ENCODE measurements at places on chromosomes 5 and 9.

- DNase-seq: no peak
These were observed 6.0 kb downstream of the BRD3 start for GRCh38 chr9:134061688-134062371.

GRCh38 chr9:113995963-113996362 lies 82.1 kb downstream of the AMBP start:
- DNase-seq: no peak

DNA sequence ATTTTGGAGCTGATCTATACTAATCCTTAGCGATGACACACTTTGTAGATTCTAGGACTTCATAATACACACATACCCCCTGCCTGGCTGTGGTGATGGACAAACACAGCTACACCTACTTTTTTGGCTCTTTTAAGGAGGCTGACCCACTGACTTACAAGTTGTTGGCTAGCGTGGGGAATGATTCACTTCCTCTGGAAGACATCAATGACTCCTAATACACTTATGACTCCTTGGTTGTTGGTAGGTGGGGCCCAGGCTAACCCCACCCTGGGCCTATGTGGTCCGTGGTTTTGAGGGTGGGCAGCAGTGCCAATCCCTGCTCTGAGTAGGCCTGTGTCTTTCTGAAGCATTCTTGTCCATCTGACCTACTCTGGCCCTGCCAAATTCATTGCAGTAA lies 144.4 kb downstream of the SLC12A2 start:
- no peak for DNase-seq

DNA sequence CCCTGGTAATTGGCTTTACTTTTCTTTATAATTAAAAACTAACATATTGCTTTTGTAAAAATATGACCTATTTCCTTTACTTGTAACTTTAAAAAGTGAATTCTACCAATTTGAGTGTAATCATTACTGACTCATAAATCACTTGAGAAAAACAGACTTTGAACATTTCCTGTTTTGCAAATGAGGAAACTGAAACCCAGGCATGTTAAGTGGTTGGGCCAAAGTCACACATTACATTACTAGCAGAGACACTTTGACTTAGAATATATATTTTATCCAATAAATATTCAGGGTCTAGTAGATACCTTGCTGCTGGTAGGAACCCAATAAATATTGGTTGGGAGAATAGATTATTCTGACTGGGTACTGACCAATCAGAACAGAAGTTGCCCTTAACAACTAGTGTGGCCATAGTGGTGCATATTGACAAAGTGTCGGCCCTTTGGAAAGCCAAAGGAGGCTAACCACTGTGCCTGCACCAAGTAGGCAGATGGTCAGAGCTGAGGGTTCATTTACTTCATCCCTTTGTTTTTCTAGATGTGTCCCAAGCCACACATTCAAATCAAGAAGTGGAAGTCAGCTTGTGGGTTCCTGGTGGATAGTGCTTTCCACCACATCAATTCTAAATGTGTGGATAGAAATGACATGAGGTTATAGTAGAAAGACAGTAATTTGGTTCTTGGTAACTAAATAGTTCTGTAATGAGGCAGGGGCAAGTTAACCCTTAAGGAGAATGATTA lies 365.1 kb upstream of the RIOK2 start:
- DNase-seq: no peak

- no peak for DNase-seq
These were observed 105.3 kb upstream of the SPATA31D4 start for GRCh38 chr9:81822967-81823366.

DNA sequence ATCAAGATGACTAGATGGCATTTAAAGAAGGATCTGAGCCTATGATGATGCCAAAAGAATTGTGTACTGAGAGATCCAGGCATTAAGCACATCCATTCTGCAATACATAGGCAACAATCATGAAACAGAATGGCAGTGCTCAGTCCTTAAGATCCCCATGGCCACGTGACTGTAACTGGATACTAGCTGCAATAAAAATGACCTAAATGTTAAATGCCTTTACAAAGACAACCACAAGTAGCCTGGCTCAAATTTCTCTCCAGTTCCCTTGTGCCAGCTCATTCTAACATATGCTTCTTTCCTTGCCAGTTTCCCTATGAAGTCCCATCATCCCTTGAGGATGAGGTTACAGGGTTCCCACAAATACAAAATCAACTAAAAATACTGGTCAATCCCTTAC lies 148.3 kb upstream of the GHR start:
- DNase-seq: no peak

DNA sequence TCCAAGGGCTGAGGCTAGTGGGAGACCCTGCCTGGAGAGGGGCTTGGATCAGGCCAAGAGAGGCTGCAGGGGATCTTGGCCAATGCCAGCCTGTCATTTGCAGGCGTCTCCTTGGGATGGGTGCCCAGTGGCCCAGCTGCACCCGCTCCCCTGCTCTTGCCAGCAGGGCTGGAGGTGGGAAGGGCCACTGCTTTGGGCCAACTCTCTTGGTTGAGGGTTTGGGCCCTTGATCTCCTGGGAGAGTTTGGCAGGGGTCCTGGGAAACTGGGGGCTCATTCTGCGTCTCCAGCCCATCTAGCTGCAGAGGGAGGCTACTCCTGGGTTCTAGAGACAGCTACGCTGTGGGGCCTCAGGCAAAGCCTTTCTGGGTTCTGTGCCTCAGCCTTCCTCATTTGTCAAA lies 10.5 kb downstream of the PSD2 start:
- DNase-seq: no peak

GRCh38 chr9:72577212-72577753 lies 55.9 kb downstream of the TMC1 start:
- DNase-seq: no peak

DNA sequence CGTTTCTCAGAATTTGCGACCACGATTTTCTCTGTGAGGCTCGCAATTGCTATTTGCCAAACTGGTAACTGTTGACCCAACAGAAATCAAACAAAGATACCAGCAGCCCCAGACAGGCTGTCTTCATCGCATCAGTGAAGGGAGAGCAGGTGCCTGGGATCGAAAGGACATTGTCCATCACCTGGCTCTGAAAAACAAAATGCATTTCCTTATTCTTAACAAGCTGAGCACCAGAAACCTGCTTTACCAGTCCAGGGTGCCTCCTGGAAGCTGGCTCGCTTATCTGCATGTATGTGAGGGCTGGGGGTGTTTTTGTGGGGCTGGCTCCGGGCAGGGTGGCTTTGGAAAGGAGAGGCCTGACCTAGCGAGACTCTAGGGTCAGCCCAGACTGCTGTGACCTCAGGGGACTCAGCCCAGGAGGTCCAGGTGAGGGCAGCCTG lies 24.7 kb downstream of the WWC1 start:
- DNase-seq: no peak

DNA sequence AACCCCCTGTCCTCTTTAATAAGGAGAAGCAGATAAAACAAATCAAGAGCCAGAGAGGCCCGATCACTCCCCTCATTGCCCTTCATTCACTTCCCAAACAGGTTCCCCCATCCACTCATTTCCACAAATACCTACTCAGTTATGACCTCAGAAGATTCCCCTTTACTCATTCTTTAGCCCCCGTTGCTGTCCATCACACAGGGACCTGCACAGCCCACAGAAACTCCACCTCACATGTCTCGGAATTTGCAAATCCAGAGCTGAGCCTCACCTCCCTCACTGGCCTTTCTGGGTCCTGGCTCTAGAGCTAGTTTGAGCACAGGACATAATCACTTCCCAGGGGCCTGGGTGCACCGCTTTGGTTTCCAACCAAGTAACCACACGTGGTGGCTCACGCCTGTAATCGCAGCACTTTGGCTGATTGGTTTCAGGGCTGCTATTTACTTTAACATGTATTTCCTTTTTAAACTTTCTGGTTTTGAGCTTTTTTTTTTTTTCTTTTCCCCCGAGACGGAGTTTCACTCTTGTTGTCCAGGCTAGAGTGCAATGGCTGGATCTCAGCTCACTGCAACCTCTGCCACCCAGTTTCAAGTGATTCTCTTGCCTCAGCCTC lies 17.8 kb downstream of the ATP6V0E1 start:
- DNase-seq: no peak

DNA sequence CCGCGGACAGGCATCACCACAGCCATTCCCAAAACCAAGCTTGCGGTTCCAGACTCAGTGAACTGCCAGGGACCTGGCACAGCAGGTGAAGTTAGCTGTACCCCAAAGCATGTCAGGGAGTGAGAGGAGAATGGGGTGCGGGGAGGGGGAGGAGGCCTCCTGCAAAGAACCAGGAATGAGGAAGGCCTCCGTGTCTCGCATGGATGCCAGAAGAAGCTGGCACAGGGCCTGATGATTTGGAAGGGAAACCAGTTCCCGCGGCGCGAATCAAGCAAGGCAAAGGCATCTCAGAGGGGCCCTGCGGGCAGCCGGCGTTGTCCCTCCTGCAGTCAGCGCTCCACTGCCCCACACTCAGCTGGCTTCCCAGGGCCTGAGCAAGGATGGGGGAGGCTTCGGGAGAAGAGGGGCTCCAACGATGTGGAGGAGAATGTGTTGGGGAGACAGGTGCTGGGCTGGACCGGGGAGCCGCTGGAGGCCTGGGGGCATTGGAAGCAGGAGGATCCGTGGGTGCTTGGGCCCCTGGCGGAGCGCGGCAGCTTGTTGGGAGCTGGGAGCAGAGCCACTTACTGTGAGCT lies 14.6 kb downstream of the SLC9A3 start:
- DNase-seq: no peak

- no peak for DNase-seq
These were observed 411 bp upstream of the NDUFS4 start for GRCh38 chr5:53560028-53560427.

GRCh38 chr9:84557751-84558150 lies 111.8 kb upstream of the NTRK2 start:
- no peak for DNase-seq

- DNase-seq: no peak
These were observed 217.9 kb downstream of the HSPA4 start for GRCh38 chr5:133269691-133270090.

- no peak for DNase-seq
These were observed 597.3 kb downstream of the PRELID2 start for GRCh38 chr5:145237843-145238242.

DNA sequence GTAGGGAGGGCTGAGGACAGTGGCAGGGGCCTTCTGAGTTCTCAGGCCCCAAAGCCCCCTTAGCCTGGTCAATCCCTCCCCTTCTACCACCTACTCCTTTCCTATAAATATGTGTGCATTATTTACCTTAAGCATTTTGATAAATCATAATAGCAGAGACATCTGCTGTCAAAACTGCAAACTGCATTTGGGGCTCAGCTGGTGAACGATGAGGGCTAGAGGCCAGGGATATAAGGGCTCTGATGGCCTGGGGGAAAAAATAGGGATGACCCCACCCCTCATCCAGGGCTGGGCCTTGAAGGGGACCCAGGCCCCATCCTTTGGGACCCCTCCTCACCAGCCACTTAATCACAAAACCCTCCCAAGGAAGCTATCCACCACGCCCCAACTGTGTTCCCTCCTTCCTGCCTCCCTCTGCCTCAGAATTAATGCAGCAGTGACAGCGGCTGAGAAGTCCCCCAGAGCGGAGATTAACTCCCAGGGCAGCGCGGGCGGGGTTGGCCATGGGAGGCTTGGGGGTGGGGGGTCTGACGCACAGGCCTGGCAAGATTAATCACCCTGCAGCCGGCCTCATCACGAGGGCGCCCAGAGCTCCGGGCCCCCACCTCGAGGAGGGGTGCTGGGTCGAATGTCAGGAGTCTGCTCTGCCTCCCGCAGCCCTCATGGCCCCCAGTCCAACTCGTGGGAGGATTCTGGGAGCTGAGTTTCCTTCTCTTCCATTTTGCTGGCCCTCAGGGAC lies 42.1 kb downstream of the CXXC5 start:
- no peak for DNase-seq

DNA sequence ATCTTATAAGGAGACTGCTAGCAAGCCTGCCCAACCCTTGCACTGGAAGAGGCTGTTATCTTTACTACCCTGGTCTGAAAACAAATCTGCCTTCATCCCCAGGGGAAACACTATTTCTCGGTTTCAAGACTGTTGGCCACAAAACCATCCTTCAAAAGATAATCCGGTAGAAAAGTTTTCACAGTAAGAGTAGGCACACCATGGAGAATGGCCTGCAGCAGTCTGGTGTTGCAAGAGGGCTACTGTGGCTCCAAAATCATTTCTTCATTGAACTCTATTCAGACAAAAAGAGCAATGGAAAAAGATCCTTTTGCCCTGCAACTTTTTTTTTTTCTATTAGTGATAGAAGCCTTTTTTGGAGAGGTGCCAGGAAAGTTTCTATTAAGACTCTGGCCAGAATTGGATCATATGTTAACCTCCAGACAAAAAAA lies 163.9 kb downstream of the ARHGEF28 start:
- no peak for DNase-seq

DNA sequence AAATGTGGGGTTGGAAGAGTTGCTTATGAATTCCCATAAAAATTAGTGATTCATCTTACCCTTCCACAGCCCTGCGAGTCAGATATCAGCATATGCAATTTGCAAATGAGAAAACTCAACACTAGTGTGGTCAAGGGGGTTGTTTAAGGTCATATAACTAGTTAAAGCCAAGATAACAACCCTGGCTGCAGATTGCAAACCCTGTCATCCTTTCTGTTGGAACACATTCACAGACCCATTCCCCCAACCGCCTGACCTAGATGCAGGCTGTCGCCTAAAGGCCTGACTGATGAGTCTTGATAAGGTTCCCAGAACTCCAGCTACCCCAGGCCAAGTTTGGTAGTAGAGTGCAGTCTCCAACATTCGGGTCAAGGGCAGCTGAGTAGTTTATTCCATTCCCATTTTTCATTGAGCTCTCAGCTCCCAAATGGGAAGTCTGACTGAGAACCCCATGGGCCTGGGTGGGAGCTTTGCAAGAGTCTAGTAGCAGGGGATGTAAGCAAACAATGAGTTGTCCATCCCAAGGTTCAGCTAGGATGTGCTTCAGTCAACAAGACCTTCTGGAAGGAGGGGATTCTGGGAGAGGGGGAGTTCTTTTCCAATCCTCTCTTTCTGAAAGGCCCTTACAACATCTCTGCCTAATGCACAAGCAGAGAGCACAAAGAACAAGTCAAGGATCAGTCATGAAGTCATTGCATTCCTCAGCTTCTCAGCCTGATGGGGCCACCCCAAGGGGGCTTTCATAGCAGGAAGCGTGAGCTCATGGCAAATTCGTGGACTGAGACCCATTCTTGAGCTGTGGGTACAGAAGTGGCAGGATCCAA lies 40.3 kb downstream of the ADAM19 start:
- DNase-seq: no peak

DNA sequence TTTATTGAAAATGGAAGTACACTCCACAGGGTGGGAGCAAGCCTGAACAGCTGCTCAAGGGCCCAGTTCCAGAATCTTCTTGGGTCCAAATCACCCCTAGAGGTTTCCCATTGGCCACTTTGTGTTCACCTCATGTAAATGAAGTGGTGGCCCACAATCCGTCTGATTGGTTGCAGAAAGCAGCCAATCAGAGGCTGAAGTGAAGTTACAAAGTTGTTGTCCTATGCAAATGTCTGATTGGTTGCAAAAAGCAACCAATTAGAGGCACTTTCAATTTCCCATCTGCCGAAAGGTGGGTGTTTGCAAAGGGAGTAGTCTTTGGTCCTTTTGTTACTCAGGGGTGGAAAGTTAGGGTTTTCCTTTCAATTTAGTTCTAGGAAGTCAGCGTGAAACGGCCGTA lies 8.8 kb downstream of the TMEM171 start:
- DNase-seq: no peak

GRCh38 chr9:133188006-133188842 lies 20.8 kb downstream of the OBP2B start:
- DNase-seq: no peak

Data from T follicular helper cell (primary cell).